ENCODE measurements at places on chromosomes 2 and 18.
A peak's percentile ranks its signal among the peaks of the same experiment; 100 is the strongest.

DNA sequence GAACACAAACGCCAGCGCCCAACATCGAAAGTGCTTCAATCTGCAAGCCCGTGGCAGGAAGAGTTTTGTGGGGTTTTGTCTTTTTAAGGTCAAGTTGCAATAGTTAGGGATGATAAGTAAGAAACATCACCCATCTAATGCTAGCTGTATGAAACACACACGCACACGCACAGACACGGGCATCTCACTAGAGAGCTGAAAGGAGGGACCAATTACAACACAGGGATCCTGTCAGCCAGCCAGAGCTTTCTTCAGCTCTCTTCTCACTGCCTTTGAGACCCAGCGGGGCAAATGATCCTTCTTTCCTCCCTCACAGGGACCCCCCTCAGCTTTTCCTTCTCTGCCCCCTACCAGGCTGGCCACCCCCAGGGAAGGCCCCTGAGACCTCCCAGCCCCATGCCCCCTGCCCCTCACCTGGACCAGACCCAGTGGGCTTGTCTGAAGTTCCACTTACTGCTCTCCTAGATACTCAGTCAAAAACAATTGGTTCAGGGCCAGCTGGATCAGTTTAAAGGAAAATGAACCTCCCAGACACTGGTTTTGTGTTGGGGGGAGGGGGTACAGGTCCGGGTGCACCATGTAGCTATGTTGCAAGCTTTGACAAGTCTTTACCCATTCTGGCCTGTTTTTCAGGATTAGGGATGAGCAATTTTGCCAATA lies 17.9 kb downstream of the CYP26B1 start:
- DNase-seq = no peak

- DNase-seq = no peak
Observed at GRCh38 chr2:134466141-134466540, 212.3 kb downstream of the MGAT5 start.

- DNase-seq = no peak
Observed at GRCh38 chr2:24115057-24115456, 8.1 kb downstream of the PFN4 start.

- no peak for DNase-seq
Observed at GRCh38 chr18:69708844-69709243, 238.8 kb downstream of the CD226 start.

DNA sequence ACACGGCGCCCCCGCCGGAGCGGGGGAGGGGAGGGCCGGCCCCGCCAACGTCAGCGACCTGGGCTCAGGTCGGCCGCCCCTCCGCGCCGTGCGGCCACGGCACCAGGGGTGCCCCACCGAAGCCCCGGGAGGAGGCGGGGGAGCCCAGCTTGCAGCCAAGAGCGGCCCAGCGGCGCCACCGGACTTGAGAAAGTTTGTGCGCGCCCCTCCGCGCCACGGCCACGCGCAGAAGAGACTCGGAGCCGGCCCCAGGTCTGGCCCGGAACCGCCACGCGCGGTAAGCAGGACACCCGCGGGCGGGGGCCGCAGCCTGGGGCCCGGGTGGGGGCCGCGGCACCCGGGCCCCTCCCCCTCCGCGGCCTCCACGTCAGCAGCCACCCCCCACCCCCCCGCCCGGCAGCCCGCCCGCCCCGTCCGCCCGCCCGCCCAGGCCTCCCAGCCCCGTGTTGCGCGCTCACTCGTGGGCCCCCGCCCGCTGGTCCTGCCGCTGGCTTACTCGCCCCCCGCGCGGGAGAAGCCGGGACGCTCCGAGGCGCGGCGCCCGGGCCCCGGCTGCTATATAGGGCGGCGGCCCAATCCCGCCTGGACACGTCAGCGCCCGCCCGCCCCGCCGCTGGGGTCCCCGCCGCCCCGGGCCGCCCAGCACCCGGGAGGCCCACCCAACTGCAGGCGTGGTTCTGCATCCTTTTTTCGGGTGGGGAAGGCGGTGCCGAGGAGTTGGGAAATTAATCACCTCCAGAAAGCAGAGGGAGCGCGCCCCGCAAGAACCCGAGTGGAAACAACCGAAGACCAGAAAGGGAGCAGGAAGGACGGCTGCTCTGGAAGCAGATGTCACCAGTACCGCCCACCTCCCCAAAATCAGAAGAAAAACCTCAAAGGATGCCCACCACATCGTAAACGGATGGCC lies 42.9 kb downstream of the HDLBP start:
- DNase-seq = no peak

GRCh38 chr18:46672062-46672970 lies 15.3 kb upstream of the LOXHD1 start:
- no peak for DNase-seq

- DNase-seq = no peak
Observed at GRCh38 chr2:184336688-184337087, 261.6 kb upstream of the ZNF804A start.

DNA sequence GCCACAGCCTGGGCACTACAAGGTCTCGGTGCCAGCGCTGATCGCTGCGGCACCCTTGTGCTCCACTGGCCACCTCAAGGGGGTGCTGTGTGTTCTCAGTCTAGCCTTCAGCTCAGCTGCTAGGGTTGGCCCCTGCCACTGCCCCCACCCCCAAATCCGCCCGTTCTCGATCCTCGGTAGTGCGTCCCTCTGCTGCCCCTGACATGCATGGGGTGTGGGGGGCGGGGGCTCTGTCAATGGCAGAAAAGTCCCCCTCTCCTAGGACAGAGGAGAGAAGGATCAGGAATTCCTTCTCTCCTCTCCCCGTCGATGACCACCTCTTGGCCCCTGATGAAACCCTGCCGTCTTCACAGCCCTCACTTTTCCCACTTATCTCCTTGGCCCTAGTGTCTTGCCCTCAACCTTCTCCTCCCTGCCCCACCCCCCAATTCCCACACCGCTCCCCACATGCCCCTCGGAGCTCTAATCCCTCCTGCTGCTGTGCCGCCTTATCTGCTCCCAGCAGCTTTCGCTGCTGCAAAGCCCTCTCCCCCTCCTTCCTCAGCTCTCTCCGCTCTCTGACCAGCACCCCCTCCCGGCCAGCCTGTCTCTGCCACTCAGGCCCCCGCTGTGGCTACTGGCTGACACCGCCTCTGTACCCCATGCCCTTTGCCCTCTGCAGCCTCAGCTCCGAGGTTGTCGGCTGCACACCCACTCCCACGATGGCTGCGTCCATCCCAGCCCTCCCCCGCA lies 4.3 kb upstream of the ASIC4 start:
- peak; percentile 18 for DNase-seq

DNA sequence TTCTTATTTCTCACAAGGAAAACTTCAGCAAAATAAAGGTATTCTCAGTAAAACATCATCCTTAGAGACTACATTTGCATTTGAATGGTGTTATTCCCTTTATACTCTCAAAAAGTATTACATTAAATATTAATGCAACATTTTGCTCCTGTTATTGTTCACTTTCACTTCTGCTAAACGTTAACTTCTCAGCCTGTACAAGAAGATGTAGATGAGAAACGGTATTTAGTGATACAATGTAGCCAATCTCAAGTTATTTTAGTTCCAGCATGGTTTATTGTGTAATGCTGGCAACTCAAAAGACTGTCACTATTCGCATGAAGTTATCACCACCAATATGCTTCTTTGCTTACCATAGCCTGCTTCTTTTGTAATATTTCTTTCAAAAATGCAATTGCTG lies 514.1 kb downstream of the CPS1 start:
- DNase-seq = no peak

GRCh38 chr2:101048756-101049155 lies 46.7 kb downstream of the RPL31 start:
- no peak for DNase-seq

- DNase-seq = peak; percentile 15
Observed at GRCh38 chr2:148874868-148875341, at the start of gene KIF5C. KIF5C (plus strand) TSS chr2:148875227; CDS start chr2:148875618, 391 bp downstream.

DNA sequence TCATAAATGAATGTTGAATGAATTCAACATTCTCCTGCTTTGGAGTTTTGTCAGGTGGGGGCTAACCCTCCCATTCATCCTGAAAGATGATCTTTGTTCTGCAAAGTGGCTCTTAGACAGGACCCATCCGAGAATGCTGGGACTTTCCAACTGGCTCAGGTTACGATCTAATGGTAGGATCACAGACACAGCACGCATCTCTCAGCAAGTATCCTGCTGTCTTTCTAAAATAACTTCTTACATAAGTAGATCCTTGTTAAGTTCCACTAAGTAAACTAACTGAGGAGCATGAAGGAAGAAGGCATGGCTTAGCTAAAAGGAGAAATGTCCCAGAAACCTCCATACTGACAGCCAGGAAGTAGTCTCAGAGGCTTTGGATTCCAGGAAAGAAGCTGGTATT lies 23.7 kb downstream of the CYP27A1 start:
- DNase-seq = no peak

DNA sequence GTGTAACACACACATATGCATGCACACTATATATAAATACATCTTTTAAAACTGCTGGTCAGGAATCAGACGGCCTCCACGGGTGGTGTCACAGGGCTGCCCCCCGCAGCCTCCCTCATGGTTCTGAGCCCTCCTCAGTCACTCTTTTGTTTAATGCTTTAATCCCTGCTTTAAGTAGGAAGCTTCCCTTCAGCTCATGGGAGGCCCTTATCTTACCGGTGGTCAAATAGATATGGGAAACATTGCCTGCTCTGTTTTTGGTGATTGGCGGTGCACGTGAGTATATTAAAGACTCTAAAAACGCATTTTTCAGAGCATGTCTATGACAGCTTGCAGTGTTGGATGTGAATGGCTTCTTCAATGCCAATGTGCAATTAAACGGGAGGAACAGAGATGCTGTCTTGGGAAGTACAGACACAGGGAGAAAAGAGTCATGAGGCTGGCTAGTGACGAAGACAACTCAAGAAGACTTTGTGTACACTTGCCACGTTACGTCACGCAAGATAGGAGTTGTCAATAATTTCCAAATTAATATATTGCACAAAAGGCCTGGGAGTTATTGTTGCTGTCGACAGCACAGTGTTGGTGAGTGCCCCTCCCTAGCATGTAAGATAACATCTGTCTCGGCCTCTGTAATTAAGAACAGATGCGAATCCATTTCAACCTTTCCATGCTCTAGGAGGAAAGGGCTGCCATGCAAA lies 23.3 kb downstream of the GNLY start:
- no peak for DNase-seq

GRCh38 chr18:48109961-48110493 lies 179.6 kb upstream of the SMAD2 start:
- DNase-seq = no peak

DNA sequence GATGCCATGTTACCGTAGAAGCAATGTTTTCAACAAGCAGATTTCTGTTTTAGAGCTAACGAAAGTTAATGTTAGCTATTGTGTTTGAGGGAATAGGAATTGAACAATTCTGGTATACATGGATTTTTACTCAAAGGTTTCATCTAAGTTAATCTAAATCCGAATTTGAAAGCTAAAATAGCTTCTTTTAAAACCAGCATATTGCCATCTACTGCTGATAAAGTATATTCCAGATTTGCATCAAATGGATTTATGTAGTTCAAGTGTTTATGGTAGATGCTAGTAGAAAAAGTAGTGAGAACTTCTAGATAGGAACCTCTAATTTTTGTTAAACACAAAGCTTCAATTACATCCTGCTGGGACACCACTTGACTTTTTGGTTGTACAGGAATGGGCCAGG lies 1569.5 kb upstream of the NXPH2 start:
- no peak for DNase-seq

- no peak for DNase-seq
Observed at GRCh38 chr2:33617401-33617800, 18.3 kb upstream of the FAM98A start.

DNA sequence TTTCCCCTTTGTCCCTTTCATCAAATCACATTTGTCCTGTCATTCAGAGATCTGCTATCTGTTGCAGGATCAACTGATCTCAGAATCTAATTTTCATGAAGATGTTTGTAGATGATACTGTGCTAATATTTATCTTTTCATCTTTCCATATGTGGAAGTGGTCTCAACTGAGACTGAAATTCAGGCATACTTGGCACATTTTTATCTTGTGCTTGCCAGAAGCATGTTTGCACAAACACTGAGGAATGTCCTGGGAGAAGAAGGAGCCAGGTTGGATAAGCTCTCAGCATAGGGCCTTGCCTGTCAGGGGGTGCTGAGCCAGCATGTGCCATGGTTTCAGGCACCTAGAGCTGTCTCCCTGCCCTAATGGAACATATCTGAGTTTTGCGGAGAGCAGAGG lies 24.5 kb upstream of the MMADHC start:
- no peak for DNase-seq

GRCh38 chr2:59529726-59530125 lies 1023.7 kb downstream of the BCL11A start:
- DNase-seq = no peak

Measured in NCI-H1048 (cell line).